Stimulated activated CD8-positive, alpha-beta memory T cell treated with anti-CD3 and anti-CD28 coated beads, Interleukin-15, amount 100 ng/mL, for 4 hours (primary cell): ENCODE measurements at places on chromosomes 5 and 9.

DNA sequence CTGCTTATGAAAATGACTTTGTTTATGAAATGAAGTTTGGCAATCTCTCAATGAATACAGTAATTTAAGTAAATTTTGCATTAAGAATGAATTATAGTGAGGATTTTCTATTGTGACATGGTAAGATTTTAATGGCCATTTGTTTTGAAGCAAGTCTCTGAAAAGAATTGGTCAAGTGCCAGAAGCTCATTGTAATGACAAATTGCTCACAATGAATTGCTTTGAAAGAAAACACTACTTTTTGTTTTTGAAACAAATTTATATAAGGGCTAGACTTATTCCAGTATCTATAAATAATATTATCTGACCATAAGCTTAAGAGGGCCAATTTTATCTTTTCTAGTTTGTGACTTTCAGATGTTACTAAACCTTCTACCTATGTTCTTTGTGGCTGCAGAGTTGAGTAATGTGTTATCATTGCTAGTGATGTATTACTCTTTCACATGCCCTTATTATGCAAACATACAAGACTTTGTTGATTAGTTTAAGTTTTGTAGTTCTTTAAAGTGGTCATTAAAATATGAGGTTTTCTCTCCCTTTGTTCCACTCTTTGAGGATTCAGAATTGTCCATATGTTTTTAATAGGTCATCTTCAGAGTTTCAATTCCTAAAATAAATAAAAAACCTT is 93.0 kb upstream of the ZNF608 start:
- DNase-seq = no peak

GRCh38 chr5:6169660-6170059 is 208.7 kb downstream of the MED10 start:
- DNase-seq = no peak

GRCh38 chr5:157464519-157465171 is 4.6 kb downstream of the NIPAL4 start:
- DNase-seq = no peak

DNA sequence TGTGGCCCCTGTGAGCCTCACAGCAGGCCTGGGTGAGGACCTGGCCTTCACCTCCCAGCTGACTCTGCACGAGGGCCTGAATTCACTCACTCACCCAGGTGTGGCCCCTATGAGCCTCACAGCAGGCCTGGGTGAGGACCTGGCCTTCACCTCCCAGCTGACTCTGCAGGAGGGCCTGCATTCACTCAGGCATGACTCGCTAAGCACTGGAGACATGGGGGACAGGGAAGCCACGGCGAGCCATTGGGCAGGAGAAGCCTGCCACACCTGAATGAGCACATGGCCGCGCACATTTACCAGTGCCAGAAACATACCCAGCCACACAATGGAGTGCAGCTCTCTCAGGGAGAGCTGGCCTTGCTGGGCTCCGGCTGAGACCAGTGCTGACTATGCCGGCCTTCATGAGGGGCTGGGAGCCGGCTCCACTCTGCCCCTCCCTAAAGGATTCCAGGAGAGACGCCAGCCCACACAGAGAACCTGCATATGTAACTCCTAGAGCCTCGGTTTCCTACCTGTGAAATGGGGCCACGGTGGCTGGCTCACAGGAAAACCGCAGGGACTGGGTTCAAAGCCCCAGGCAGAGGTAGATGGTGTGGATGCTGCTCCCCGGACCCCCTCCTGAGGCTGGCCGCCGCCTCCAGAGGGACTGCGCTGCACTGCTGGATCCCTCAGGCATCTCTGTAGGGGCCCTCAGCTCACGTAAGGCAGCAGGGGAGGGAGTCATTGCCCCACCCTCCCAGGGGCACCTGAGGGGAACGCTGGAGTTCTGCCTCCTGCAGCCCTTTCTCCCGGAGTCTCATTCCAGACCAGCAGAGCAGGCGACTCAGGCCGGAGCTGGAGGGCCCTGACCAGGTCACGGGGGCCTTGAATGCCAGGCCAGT is 7.2 kb downstream of the ADAMTS2 start:
- DNase-seq = no peak

DNA sequence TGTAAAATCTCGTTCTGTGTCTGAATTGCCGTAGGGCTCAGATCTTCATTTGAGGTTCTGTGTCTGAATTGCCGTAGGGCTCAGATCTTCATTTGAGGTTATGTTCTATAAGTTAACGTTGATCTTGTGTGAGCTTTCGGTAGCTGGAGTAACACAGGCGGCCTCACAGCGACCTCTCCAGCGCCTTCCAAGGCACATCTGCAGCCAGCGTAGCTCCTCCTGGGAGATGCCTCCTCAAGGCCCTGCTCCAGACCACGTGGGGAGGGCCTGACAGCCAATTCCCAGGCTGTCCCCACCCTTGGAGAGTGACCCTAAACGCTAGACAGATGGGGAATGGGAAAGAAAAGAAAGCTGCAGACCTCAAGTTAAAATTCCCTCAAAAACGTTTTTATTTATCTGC is 8.7 kb upstream of the AHRR start:
- no peak for DNase-seq

DNA sequence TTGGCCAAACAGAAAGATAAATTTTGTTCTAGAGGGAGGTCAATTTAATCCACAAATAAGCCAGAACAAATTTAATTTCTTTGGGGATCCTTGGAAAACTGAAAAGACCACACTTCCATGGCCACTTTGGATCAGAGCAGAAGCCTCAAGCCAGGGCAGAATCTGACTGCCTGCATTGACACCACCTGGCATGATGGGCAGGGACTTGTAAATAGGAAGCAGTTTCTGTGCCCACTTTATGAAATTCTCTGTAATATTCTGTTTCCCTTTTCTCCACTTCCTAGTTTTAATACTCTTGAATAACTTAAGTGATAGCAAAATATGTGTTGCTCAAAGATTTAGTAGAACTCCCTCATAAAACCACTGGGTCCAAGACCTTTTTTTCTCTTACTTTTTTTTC is 6.7 kb upstream of the TMEM252 start:
- DNase-seq = no peak

GRCh38 chr9:27440888-27441740 is 83.0 kb upstream of the IFNK start:
- DNase-seq = no peak

DNA sequence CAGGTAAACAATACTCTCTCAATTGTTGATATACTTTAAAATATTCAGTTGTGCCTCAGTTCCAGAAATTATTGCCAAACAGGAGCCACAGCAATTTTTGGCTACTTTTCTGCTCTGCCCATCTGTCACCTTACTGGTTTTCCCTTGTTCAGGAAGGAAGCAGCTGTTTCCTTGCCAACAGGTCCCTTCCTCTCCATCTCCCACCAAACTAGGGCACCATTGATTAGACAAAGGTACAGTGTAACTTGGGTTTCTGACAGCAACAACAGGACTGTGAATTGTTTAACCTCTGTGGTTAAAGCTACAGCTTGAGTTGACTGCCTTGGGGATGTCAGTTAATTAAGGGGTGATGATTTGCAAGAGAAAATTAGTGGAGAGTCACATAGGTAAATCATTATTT is 76.9 kb downstream of the PIP5K1B start:
- DNase-seq = no peak

GRCh38 chr5:115423541-115423940 is 121.0 kb downstream of the FEM1C start:
- no peak for DNase-seq

DNA sequence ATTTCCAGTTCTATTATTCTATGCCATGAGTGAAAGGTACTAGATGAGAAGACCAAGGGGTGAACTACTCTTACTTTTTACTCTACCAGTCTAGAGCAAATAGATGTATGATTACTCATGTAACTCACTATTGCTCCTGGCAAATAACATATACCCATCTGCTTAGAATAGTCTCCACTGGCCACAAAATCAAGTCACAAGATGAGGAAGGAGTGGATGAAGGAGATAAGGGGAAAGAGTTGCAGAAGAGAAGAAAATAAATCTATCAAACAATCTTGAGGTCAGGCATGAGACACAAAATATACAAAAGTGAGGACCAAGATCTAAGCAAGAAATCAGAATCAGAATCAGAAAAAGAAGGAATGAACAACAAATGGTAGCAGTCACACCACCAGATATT is 13.7 kb upstream of the NR4A3 start:
- no peak for DNase-seq

DNA sequence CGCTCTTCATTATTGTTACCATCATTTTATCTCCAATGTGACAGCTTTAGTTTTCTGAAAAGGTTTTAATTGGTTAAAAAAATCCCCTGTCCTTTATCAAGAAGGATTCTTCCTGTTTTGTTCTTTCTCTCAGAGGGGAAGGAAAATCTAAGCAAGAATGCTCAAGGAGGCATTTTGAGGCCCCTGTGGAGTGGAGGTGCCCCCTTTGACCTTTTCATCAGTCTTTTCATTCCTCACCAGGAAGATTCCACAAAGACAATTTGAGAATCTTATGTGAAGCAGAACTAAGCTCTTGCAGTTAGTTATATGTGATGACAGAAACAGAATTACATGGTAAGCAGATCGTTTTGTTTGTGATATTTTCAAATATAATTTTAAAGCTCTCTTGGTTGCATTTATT is 489.6 kb downstream of the MAN2A1 start:
- DNase-seq = no peak

GRCh38 chr5:65775476-65775875 is 53.5 kb downstream of the NLN start:
- no peak for DNase-seq

DNA sequence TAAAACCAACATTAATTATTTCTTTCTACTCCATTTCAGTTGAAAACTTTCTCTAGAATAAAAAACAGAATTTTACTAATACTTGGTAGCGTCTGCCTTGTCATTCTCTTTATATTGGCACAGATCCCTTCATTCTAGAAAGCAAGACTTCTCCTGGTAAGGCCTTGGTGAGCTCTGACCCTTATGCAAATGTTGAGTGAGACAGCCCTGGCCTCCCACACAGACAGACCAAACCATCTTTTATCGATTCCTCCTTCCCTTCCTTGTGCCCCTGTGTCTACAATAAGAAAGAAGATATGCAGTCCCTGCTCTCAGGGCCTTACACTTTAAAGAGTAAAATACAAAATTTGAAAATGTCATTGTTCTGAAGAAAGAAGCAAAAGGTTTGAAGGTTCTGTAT is 262.2 kb downstream of the EFNA5 start:
- DNase-seq = no peak

DNA sequence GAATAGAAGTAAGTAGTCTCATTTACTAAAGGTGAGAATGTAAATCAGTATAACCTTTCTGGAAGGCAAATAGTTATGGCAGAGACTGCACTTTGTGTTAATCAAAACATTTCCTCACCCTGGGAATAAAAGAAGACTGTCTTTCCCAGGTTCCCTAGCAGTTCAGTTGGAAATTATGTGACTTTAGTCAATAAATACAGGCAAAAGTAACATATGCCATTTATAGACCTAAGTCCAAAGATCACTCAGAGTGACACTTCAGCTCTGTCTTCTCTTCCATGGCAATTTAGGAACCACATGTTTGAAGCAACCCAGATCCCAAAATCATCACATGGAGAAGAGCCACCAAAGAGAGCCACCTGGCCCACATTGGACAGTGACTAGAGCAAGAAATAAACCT is 160.7 kb upstream of the SV2C start:
- DNase-seq = no peak

- no peak for DNase-seq
These were observed 44.0 kb downstream of the TMOD1 start for GRCh38 chr9:97545486-97545885.

DNA sequence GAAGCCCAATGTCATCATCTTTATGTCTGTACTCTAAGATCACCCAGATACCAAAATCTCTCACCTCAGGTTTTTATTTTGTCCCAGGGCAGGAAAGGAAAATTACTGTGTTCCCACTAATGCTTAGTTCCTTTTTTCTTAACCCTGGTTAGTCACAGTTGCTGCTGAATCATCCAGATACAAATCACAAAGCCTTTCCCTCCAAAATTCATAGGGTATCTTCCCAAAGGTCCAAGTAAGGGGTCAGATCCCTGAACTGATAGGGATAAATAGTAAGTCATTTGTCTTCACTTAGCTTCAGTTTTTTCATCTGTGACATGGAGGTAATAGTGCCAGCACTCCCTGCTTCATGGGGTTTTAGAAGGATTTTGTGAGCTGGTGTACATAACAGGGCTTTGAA is 2.2 kb downstream of the PLCXD3 start:
- DNase-seq = no peak

GRCh38 chr9:96199006-96199405 is 103.0 kb downstream of the HSD17B3 start:
- no peak for DNase-seq

DNA sequence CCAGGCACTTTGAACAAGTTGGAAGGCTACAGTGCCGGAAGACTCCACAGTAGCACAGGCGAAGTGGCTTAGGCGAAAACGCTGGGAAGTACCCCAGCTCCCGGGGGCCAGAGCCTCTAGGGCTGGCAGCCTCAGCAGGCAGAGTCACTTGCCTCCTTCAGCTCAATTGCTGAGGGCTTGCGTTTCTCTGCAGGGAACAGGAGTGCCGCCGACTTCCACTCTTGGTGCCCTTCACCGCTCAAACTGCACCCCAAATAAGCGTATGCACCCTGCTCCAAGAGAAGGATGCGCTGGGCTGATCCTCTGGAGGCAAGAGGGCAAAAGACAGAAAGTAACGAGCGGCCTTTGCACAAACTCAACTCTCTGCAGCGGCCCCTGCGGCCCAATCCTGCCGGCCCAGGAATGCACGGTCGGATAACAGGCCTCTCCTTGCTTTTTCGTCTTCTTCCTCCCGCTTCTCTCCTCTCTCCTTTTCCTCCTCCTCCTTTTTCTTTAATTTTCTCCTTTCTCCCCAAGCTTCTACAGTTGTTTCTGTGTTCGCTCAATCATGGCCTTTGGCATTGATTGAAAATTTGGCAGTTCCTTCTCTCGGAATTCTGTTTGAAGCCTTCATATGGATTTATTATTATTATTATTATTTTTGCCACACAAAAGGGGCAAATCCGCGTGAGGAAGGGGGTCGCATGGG is 1.1 kb upstream of the S1PR3 start:
- no peak for DNase-seq

DNA sequence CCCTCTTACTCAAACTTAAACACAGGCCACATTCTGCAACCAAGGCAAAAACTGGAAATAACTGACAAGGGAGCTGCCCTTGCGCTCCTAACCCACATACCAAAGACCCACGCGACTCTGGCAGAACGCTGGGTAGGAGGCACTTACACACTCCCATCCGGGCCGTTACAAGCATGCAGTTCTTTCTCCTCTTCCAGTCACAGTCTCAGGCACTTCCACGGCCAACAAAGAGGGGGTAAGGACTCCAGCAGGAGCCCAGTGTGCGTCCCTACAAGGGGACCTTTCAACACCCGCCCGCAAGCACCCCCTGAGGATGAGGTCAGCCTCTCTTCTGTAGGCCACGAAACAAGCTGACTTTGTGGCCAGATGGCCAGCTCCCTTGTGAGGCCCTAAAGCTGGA is 57.4 kb downstream of the SERINC5 start:
- DNase-seq = no peak

DNA sequence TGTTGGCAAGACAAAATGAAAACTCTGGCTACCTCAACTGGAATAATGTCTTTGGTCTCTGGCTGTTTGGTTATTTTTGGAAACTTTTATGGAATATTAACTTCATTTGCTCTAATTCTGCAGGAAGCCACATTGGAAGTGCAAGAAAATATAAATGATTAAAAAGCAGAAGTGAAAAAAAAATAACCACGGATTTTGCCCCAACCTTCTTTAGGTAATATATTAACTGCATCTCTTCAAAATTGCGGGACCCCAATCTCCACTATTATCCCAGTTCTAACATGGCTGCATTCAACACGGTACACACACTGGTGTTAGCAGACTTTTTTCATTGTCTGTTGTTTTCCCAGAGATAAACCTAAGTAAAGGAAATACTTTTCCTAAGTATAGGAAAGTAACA is 23.0 kb downstream of the GLIS3 start:
- DNase-seq = no peak
